ENCODE measurements at places on chromosomes 6 and 20.

DNA sequence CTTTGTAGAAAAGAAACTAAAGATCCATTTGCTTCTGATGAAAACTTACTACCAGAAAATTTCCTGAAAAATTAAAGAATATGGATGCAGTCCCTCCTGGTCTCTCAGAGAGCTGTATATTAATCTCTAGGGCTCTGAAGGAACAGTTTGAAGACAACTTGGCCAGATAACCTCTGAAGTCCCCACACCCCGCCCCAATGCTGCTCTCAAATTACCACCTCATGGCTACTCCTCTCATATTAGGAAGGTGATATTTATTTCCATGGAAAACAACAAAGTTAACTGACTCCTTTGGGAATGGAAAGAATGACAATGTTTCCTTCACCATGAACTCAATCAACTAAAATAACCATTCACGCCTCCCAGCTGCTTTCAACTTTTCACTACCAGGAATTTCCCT lies 408.4 kb upstream of the FLRT3 start:
- DNase-seq = no peak

GRCh38 chr6:168407842-168408241 lies 33.1 kb upstream of the SMOC2 start:
- DNase-seq = no peak

GRCh38 chr6:79764747-79765146 lies 133.6 kb downstream of the SH3BGRL2 start:
- no peak for DNase-seq

- DNase-seq = peak; percentile 22
These were observed 43.6 kb upstream of the IYD start for GRCh38 chr6:150325066-150325772.

DNA sequence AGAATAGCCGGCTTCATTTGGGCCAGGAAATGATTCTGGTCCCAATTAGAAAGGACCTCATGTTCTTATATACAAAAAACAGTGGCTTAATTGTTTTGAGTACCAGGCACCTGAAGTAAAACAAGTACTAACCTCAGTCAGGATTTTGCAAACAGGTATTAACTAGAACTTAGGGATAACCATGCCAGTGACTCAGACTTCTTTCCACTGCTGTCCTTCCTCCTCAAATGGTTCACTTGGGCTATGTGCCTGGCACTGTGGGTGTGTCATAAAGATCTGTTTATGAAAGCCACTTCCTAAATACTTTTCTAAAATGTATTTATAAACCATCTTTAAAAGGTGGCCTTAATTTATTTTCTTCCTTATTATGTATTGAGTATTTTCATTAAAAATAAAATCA lies 10.7 kb downstream of the CLDN20 start:
- DNase-seq = peak; percentile 47

DNA sequence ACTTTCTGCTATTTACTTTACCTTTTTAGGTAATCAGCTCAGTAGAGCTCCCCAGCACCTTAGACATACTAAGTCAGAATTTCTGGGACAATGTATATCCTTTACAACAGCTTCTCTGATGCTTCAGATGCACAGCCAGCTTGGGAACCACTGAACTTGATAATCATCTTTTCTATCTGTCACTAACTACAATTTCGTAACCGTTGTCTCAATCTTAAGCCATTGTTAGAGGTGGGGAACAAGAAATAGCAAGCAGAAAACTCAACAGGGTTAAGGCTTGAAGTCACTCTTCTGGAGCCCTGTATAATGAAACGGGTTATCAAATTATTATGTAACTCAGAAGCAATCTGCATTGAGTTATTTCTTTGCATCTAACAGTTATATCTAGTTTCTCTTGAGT lies 47.1 kb downstream of the CD109 start:
- DNase-seq = no peak

GRCh38 chr6:143107440-143107839 lies 46.8 kb downstream of the AIG1 start:
- DNase-seq = no peak
